Left kidney (tissue), 8 donors: ENCODE measurements at places on chromosomes 2 and 18. TPM values are rescaled to one million over a fixed set of nuclear protein-coding genes. Genes with fewer than 3 reads are reported as not detected.

DNA sequence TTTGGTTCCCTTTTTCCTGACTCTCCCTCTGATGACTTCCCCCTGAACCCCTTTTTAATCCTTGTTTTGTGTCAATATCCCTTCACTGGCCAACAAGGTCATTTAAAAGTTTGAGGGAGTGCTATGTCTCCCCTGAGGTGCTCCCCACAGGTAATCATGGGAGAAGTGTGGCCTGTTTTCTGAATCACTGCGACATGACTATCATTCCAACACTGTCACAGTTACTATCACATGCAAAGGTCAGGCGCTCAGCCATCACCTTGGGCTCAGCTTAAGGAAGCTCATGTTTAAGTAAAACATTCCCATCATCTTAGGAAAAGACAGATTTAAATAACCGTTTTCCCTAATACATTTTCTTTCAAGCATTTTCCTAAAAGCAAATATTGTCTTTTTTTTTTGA, 20.9 kb upstream of the ACAA2 start:
- DNase-seq, result no peak

DNA sequence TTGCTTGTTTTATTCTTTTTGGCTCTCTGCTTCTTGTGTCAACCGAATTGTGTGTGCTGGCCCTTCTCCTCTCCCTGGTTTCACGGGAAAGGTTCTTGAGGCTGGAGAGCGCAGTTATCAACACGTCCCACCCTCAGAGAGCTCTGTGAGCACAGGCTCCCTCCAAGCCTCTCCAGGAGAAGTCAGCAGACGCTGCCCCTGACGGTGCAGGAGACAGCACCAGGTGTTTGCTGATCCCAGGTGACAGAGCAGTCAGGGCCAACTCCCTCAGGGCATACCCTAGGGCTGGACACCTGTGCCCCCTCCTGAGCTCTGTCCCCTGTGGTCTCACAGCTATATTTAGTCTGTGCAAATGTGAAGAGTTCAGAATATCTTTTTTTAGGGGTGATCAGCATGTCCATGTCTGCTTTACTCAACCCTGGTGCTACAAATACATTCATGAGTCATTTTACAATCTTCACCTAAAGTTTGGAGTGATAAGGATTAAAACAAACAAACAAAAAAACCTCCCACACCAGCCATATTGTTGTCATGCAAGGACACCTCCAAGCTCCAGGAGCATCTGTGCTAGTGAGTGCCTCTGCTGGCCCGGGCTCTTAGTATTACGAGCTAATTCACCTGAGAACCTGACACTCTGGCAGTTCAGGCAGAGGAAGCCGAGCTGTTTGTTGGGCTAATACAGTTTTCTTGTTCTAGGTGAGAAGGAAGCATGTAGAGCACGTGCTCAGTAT, 65.9 kb upstream of the TMEM200C start:
- no peak for DNase-seq

DNA sequence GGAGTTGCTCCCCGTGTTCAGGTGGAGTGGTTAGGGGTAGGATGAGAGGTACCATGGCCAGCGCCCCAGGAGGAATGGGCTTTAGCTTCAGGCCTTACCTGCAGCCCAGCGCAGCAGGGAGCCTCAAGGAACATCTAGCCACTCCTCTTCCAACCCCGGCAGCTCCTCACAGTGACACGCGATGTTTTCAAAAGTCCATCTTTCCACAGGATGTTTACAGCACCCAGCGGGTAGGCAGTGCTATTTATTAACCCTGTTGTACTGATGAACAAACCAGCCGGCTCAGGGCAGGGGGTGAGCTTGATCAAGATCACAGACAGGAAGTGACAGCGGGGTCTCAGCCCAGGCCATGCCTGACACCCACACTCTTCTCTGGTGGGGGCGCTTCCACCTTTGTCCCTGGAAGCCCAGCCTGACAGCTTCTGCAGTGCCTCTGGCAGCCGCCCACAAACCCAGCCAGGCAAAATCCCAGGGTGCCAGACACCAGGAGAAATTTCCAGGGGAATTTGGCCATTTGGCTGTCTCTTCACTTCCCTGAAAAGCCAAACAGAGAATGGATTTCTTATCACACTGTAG, 18.4 kb upstream of the PRLH start:
- DNase-seq, result no peak

DNA sequence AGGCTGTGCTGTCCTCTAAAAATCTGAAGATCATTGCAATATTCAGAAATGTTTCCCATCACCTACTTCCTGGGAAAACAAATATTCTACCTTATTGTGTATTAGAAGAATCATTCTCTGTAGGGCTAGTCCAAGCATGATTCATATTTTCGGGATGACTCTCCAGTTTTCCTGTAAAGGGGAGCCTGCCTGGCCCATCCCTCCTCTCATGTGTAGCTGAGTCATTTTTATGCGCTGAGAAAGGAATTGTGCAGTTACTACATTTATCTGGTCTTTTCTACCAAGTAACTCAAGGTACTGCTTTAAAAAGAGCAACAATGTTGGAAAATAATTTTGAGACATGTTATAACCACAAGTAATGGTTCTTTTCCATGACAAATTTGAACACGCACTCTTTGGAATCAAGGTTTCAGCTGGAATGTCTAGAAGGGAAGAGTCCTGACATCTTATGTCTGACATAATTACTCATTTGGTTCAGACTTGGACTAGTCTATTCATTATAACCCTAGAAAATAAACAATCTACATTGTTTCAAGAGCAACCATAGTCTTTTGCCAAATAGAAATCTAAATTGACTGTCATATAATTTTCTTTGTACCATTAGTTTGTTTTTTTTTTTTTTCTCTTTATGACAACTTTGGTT, 6.6 kb downstream of the DSG3 start:
- no peak for DNase-seq

GRCh38 chr2:42964439-42965083, 172.2 kb upstream of the HAAO start:
- no peak for DNase-seq

CYTIP gene
- 1.7 TPM for polyA plus RNA-seq

DNA sequence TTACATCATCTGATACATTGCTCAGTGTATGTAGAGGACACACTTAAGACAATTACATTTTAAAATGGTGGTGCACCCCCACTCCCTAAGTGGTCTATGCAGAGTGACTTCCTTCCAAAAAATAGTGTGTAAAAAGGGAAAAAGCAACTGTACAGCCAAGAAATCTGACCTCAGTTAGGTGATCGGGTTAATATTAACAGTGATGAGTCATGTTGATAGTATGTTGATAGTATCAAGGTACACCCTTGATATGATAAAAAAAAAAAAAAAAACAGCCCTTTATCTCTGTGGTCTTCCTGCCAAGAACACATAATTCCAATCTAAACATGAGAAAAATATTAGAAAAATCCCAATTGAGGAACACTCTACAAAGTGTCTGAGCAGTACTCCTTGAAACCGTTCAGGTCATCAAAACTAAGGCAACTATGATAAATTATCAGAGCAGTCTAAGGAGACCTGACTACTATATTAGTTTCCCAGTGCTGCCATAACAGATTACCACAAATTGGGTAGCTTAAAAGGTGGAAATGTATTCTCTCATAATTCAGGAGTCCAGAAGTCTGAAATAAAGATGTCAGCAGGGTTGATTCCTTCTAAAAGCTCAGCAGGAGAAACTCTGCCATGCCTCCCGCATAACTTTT, 171.9 kb downstream of the ARHGAP28 start:
- DNase-seq, result no peak

DNA sequence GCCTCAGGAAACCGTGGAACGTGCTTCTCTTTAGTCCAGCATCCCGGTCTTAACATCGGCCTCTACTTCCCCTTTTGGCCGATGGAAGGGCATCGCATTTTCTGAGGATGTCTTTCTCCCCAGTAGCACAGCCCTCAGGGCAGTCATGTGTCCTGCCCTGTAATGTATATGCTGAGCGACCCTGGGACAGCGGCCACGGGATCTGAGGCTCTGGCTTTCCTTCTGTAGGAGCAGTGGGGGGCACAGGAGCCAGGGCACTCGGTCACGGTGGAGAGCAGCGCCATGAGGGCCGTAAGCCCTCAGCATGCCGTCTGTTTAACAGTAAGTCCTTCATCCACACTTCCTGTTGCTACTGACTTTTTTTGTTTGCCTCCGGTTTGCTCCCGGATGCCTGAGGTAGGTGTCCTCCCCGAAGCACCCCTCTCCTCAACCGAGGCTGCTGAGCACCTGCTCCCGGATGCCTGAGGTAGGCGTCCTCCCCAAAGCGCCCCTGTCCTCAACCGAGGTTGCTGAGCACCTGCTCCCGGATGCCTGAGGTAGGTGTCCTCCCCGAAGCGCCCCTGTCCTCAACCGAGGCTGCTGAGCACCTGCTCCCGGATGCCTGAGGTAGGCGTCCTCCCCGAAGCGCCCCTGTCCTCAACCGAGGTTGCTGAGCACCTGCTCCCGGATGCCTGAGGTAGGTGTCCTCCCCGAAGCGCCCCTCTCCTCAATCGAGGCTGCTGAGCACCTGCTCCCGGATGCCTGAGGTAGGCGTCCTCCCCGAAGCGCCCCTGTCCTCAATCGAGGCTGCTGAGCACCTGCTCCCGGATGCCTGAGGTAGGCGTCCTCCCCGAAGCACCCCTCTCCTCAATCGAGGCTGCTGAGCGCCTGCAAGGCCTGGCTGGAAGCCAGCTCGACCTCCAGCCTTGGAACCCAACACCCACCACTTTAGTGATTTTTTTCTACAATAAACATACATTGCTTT, 169.3 kb downstream of the HDAC4 start:
- DNase-seq, result no peak

DNA sequence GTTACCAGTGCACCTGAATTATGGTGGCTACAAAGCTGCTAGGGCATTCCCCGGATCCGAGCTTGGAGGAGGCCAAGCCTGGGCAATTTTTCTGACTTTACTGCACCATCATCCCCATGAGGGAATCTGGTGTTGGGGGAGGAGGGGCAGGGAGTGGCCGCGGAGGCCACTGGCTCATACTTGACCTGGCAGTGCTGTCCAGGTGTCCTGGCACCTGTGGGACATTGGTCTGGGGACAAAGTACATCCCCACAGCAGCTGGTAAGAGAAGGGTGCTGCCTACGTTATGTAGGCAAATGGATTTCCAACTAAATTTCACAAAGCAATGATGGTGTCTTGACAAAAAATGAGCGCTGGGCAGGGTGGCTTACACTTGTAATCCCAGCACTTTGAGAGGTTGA, 48.3 kb downstream of the KLHL29 start:
- no peak for DNase-seq

- no peak for DNase-seq
Observed at GRCh38 chr2:101089419-101089818, 61.8 kb downstream of the TBC1D8 start.

DNA sequence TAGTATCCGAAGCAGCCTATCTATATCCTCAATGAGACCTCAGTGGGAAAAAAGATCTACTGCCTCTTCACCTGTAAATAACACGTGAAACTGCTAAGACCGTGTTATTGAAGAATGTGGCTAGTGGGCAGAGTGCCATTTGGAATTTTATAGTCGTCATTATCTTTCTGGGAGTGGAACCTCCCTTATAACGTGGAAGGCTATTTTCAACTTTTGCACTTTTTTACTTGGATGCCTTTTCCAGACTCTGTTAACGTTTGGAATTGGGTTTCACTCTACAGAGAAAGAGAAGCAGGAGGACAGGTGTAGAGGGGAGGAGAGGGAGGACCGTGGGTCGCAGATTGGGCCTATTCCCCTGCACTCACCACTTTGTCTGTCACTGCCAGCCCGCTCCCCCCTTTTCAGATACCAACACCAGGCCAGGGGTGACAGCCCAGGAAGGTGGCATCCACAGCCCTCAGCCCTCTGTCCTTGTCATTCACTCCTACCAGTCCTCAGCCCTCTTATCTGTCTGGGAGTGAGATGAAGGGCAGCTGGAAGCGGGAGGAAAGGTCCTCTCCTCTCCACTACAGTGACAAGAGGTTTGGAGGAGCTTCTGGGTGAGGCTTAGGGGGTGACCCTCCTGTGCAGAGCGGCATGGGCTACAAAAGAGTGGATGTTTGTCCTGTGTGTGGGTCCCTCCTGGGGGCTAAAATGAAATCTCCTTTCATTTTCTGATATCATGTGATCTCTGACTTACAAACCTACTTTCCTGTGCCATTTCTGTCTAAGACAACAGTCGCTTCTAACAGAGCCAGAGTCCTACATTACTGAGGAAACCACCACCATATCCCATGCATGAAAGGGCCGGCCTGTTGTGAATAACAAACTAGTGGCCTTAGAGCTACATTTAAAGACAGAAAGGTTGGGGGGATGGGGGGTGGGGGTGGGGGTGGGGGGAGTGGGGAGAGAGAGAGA, 23.9 kb upstream of the CEP68 start:
- no peak for DNase-seq

HOXD13 gene
- polyA plus RNA-seq, result 0.20 TPM

RUFY4 gene
- 0.32 TPM for polyA plus RNA-seq

RBM44 gene
- 0.78 TPM for polyA plus RNA-seq

OSBPL6 gene
- polyA plus RNA-seq, result 7.6 TPM
